ENCODE measurements at places on chromosomes 2 and 18.

DNA sequence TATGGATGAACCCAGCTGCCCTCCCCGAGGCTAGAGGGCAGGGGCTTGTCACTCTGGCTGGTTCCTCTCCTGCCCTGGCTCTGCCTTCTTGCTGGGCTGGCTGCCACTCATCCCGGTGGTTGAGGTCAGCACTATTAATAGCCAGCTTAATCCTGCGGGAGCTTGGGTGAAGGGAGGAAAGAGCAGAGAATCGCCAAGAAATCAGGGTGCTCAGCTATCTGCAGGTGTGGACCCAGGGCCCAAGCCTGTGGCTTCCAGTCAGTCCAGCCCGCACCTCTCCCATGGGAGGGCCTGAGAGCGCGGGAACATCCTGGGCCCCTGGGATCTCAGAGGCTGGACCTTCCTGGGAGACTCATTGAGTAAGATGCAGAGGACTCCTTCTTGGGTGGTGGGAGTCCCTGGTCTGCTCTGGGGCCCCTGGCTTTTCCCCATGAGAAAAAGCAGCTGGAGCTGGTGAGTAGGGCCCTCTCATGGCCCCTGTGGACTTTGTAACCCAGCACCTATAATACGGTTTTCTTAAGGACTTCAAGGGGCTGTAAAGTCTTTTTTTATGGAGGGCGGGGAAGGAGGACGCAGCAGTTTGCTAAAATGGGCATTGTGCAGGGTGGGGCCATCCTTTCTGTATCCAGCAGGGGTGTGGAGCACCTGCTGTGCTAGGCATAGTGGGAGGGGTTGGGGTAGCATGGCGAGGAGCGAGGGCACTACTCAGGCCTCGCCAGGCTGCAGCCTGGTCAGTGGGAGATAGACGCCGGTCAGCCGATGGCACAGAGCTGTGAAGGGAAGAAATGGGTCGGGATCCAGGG is 27.4 kb upstream of the CNNM3 start:
- no peak for DNase-seq

- peak; percentile 58 for DNase-seq
Measured at GRCh38 chr2:186575302-186575701, 14.6 kb upstream of the ITGAV start.

DNA sequence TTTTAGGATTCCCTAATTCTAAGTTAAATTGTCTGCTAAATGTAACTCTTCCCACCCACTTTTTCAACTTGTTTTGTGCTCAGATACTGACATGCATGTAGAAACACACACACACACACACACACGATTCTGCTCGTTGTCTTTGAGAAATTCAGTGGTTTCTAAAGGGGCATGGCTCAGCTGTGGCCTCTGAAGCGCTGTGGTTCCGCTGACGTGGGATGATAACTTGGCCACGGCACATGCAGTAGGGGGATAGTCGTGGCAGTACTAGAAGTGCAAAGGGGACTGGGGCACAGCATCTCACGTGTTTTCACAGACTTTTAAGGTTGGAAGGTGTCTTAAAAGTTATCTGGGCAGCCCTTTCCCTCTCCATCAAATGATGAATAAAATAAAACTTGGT is 18.4 kb downstream of the CASP10 start:
- no peak for DNase-seq

GRCh38 chr2:18910843-18911242 is 321.5 kb upstream of the NT5C1B start:
- DNase-seq, result peak; percentile 2

GRCh38 chr18:7393080-7393479 is 162.2 kb downstream of the LRRC30 start:
- DNase-seq, result no peak

GRCh38 chr2:6526093-6526824 is 339.4 kb downstream of the CMPK2 start:
- no peak for DNase-seq

GRCh38 chr2:29064346-29064715 is 10.0 kb downstream of the PCARE start:
- no peak for DNase-seq

- no peak for DNase-seq
Measured at GRCh38 chr2:105405291-105405690, 6.4 kb upstream of the FHL2 start.

- no peak for DNase-seq
Measured at GRCh38 chr18:41347057-41347456, 608.0 kb upstream of the PIK3C3 start.

DNA sequence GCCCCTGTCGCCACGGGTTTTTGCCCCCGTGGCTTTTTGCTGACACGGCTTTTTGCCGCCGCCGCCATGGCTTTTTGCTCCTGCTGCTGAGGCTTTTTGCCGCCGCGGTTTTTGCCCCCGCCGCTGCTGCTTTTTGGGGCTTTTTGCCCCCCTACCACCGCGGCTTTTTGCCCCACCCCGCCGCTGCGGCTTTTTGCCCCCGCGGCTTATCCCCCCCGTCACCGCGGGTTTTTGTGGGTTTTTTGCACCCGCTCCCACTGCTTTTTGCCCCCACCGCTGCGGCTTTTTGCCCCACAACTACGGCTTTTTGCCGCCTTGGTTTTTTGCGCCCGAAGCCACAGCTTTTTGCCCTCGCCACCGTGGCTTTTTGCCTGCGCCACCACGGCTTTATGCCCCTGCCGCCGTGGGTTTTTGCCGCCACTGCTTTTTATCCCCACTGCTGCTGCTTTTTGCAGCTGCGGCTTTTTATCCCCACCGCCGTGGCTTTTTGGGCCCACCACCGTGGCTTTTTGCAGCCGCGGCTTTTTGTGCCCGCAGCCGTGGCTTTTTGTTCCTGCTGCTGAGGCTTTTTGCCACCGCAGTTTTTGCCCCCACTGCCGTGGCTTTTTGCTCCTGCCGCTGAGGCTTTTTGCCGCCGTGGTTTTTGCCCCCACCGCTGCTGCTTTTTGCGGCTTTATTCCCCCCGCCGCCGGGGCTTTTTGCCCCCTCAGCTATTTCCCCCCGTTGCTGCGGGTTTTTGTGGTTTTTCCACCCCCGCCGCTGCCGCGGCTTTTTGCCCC is 2798.0 kb upstream of the TEKT4 start:
- DNase-seq, result no peak

- DNase-seq, result no peak
Measured at GRCh38 chr18:364256-364826, 96.5 kb upstream of the THOC1 start.

GRCh38 chr2:37570773-37571586 is 100.5 kb downstream of the CDC42EP3 start:
- no peak for DNase-seq

DNA sequence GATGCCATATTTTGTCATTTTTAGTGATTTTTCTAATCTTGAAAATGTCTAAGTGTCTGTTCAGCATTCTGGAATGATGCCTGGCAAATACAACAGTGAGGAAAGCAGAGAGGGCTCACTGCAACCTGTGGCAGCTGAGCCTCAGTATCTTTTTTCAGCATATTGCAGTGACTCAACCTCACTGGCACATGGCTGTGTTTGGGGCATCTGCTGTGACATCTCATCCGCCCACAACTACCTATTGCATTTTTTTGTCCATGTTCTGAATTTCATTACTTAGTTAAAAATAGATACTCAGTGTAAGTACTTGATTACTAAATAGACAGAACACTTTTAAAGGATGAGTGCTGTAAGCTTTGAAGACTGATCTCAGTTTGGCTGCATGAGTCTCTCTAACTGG is 10.7 kb downstream of the BABAM2 start:
- no peak for DNase-seq

DNA sequence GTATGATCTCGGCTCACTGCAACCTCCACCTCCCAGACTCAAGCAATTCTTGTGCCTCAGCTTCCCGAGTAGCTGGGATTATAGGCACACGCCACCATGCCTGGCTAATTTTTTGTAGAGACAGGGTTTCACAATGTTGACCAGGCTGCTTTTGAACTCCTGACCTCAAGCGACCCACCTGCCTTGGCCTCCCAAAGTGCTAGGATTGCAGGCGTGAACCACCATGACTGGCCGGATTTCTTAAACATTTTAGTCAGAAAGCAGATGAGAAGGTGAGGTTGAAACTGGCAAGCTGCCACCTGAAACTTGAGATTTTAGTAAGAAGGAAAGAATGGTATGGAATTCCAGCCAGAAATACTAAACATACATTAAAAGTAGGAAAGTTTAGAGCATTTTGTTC is 31.9 kb downstream of the KLHL23 start:
- DNase-seq, result no peak

GRCh38 chr2:217916504-217917254 is 86.1 kb downstream of the TNS1 start:
- no peak for DNase-seq

- DNase-seq, result no peak
Measured at GRCh38 chr2:118431586-118431985, 343.3 kb downstream of the INSIG2 start.

GRCh38 chr2:120901201-120901600 is 165.5 kb downstream of the GLI2 start:
- no peak for DNase-seq

- DNase-seq, result peak; percentile 72
Measured at GRCh38 chr2:227888289-227888688, 16.9 kb downstream of the DAW1 start.

- DNase-seq, result no peak
Measured at GRCh38 chr2:198483051-198483450, 678.7 kb downstream of the PLCL1 start.

DNA sequence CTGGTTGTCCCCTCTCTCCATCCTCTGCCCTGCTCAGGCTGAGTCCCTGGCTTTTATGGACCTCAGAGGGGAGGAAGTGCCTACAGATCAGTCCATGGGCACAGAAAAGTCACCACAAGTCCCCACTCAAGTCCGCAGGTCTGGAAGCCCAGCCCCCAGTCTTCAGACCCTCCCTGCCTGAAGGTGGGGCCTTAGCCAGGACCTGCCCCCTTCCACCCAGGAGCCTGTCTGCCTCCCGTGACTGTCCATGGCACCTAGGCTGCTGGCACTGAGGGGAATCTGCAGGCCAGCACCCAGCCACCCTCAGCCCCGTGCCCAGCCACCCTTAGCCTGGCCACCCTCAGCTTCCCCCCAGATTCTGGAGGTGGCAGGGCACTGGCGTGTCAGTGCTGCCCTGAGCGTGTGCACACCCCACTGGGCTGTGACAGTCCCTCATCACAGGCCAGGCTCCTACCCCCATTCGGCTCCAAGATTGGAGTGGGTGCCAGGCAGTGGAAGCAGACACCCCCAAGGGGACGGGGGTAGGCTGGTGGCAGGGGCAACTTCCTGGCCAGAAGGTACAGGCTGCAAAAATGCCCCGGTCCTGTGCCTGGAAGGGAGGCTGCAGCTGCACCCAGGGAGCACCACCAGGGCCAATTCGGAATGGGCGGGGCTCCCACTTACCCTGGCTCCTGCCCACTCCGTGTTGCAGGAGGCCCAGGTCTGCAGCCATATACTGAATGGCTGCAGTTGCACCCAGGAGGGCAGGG is 154.7 kb upstream of the RMP24 start:
- DNase-seq, result no peak

- no peak for DNase-seq
Measured at GRCh38 chr2:9991829-9992273, 40.4 kb downstream of the GRHL1 start.

DNA sequence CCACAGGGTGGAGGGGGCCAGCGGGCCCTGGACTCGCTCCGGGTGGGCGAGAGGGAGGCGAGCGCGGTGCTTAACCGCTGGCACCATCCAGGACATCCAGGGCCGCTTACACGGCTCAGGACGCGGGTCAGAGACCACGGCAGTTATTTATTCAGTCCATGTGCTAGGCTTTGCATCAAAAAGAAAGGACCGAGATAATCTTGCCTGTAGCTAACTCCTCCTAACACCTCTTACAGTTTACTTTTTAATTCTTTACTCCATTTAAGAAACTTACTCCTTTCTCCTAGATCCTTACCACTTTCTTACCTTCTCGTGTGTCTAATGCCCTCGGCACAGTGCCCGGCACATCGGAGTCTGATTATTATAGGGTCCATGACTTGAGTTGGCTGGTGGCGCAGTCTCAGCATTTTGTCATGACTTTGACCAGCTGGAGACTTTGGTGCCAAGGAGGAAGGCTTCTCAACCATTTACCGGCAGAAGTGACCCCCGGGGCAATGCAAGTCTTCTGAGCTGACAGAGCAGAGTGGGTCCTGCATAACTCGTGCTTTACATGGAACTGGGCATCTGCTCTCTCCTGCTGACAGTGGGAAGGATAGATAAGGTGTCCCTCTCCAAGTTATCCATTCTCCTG is 503 bp downstream of the ANXA4 start:
- DNase-seq, result no peak

Measured in NCI-H460 (cell line).